ENCODE measurements at places on chromosomes 11 and 22.

GRCh38 chr11:114208377-114208776, 87.8 kb upstream of the NNMT start:
- H3K4me1 ChIP-seq: peaks cover 9% of the 10 kb centered on the region
- DNase-seq: peak; percentile 11
- no peaks in the 10 kb centered on the region for H3K27me3 ChIP-seq
- H3K4me3 ChIP-seq: no peak overlapping the region

DNA sequence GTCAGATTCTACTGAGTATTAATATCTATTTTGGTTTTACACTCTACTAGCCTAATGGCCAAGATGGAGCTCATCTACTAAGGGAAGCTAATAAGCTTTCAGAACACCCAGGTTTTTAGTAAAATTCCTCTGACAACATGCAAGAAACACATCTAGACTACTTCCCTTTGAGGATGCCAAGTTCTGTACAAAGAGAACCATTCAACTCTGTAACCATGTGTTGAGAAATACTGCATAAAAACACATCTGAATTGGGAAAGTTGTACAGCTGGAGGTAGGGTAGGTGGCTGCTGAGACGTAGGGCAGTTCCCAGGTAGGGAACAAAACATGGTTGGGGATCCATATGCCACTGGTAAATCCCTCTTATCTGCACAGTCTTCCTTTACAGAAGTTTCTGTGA, 66.2 kb downstream of the SC5D start:
- H3K36me3 ChIP-seq: no peaks in the 10 kb centered on the region
- H3K4me1 ChIP-seq: no peaks in the 10 kb centered on the region
- DNase-seq: no peak
- H3K27ac ChIP-seq: no peak overlapping the region
- no peak overlapping the region for H3K4me3 ChIP-seq

GRCh38 chr11:70019576-70020011, 58.5 kb upstream of the ANO1 start:
- no peak overlapping the region for H3K27ac ChIP-seq
- no peaks in the 10 kb centered on the region for H3K36me3 ChIP-seq
- H3K4me3 ChIP-seq: no peak overlapping the region
- DNase-seq: no peak
- no peaks in the 10 kb centered on the region for H3K27me3 ChIP-seq

DNA sequence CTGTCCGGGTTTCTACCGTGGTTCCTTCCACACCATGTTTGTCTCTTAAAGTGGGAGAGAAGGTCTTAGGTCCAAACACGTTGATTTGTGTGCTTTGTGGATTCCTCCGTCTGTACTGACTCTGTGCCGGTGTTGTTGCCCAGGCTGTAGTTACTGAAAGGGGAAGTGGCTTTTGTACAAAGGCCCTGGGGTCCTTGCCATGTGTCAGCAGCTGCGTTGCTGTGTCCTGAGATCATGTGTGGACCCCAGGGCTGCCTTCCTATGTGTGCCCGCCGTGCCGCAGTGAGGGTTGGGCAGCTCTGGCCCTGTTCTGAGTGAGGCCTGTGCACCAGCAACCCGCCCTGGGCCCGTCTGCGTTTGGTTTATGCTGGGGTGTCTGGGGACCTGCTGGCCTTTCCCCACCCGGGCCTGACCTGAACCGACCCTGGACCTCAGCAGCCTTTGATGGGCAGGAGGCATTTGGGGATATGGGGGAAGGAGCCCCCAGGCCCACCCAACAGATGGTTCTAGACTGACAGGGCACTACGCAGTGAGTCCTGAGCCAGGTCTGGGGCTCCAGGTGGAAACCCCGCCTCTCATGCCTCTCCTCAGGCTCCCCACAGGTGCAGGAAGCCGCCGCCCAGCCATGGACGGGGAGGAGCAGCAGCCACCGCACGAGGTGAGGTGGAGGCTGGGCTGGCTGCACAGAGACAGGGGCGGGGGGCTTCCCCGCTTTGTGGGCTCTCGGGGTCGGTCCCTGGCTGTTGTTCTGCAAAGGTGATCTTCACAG, 6.9 kb downstream of the TRABD start:
- H3K4me3 ChIP-seq: peak overlapping the region; percentile 68
- H3K36me3 ChIP-seq: peaks cover 33% of the 10 kb centered on the region
- peaks cover 55% of the 10 kb centered on the region for H3K4me1 ChIP-seq
- H3K27ac ChIP-seq: peak overlapping the region; percentile 96
- no peaks in the 10 kb centered on the region for H3K27me3 ChIP-seq
- DNase-seq: no peak

- no peak overlapping the region for H3K27ac ChIP-seq
- no peak for DNase-seq
- no peak overlapping the region for H3K4me3 ChIP-seq
Measured at GRCh38 chr11:127627629-127628457, 627.3 kb upstream of the KIRREL3 start.

GRCh38 chr11:12133547-12134235, 23.3 kb downstream of the MICAL2 start:
- H3K4me1 ChIP-seq: no peaks in the 10 kb centered on the region
- H3K27me3 ChIP-seq: no peaks in the 10 kb centered on the region
- H3K36me3 ChIP-seq: no peaks in the 10 kb centered on the region
- no peak overlapping the region for H3K4me3 ChIP-seq

DNA sequence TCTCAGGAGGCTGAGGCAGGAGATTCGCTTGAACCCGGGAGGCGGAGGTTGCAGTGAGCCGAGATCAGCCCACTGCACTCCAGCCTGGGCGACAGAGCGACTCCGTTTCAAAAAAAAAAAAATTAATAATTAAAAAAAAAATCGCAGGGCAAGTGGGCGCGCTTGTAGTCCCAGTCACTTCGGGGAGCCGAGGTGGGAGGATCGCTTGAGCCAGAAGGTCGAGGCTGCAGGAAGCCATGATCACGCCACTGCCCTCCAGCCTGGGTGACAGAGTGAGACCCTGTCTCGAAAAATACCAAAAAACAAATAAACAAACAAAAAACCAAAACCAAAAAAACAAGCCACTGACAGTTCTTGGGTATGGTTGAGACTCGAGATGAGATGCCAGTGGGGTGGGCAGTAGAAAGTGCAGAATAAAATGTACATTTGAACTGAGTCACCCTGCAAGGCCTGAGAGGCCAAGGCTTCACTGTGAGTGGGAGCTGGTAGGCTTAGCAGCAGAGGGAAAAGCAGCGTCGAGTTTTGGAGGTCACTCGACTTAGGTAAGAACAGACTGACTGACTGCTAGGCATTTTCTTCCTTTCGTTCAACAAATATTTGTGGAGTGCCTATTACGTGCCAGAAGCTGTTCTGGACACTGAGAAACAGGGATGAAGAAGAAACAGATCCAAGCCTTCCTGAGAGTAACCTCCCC, 635 bp upstream of the LDHA start:
- H3K36me3 ChIP-seq: peaks cover 22% of the 10 kb centered on the region
- H3K27me3 ChIP-seq: no peaks in the 10 kb centered on the region
- DNase-seq: no peak
- H3K4me3 ChIP-seq: no peak overlapping the region

- no peaks in the 10 kb centered on the region for H3K4me1 ChIP-seq
- no peak for DNase-seq
- no peak overlapping the region for H3K4me3 ChIP-seq
- no peaks in the 10 kb centered on the region for H3K36me3 ChIP-seq
- H3K27ac ChIP-seq: no peak overlapping the region
Measured at GRCh38 chr11:18245396-18245795, 3.1 kb downstream of the SAA2 start.

DNA sequence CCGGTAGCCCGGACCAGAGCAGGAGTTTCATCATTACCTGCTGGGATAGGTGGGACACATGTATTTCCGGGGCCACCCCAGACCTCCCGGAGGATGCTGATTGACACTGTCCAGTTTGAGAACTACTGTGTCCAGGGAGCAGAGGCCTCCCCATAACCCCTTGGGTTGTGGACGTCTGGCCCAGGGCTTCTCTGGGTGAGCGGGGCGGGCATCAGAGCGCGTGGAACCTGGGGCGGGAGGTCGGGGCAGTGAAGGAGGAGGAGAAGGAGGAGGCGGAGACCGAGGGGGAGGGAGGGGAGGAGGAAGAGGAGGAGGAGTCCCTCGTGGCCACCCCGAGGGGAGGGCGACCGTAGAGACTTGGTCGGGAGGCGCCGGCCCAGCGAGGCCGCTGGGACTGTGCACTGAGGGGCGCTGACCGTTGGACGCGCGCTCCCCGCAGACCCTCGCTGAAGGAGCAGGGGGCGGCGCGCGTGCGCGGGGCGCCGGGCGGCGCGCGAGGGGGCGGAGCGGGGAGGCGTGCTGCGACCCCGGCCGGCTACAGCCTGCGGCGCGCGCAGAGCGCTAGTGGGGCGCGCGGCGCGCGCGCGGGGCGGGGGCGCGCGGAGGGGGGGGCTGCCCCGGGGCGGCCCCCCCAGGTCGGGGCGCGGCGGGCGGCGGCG, at the start of gene GRK3:
GRK3 (plus strand) TSS at position 356 of the 659 bp plus-strand sequence. CDS start 366 bp downstream, outside the sequence.
- peak; percentile 1 for DNase-seq
- peak within 1 kb of the TSS; percentile 66 for H3K4me3 ChIP-seq
- no peaks in the 10 kb centered on the region for H3K27me3 ChIP-seq
- no peaks in the 10 kb centered on the region for H3K36me3 ChIP-seq
- peaks cover 11% of the 10 kb centered on the region for H3K4me1 ChIP-seq

GRCh38 chr22:24156913-24157821, 24.1 kb upstream of the SUSD2 start:
- no peaks in the 10 kb centered on the region for H3K27me3 ChIP-seq
- peak; percentile 82 for DNase-seq
- H3K36me3 ChIP-seq: peaks cover 18% of the 10 kb centered on the region
- peak overlapping the region; percentile 76 for H3K4me3 ChIP-seq

GRCh38 chr11:117070016-117070415, 28.2 kb downstream of the SIK3 start:
- DNase-seq: no peak
- H3K36me3 ChIP-seq: no peaks in the 10 kb centered on the region
- no peaks in the 10 kb centered on the region for H3K27me3 ChIP-seq
- peaks cover 13% of the 10 kb centered on the region for H3K4me1 ChIP-seq

- H3K27ac ChIP-seq: no peak overlapping the region
- H3K4me3 ChIP-seq: no peak overlapping the region
- H3K27me3 ChIP-seq: no peaks in the 10 kb centered on the region
- DNase-seq: no peak
- no peaks in the 10 kb centered on the region for H3K4me1 ChIP-seq
Measured at GRCh38 chr11:15704064-15704463, 589.3 kb downstream of the INSC start.

DNA sequence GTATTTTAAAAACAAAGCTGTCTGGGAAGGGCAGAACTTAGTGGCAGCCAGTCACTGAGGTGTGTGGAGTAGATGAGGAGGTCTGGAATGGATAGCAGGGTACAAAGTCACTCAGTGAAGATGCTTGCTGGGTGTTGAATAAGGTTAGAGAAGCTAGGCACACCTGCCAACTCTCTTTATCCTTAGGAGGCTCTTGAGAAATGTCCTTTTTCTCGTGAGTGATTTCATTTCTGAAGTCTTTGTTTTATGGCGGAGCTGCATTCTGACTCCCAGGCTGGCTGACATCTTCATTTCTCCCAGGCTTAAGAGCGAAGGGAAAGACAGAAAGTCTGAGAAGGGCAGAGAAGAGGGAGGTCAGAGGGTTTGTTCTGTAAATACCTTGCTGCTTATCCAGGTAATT, 31.0 kb downstream of the CECR2 start:
- no peaks in the 10 kb centered on the region for H3K4me1 ChIP-seq
- no peaks in the 10 kb centered on the region for H3K36me3 ChIP-seq
- H3K4me3 ChIP-seq: no peak overlapping the region
- no peak for DNase-seq
- H3K27ac ChIP-seq: no peak overlapping the region
- H3K27me3 ChIP-seq: no peaks in the 10 kb centered on the region

DNA sequence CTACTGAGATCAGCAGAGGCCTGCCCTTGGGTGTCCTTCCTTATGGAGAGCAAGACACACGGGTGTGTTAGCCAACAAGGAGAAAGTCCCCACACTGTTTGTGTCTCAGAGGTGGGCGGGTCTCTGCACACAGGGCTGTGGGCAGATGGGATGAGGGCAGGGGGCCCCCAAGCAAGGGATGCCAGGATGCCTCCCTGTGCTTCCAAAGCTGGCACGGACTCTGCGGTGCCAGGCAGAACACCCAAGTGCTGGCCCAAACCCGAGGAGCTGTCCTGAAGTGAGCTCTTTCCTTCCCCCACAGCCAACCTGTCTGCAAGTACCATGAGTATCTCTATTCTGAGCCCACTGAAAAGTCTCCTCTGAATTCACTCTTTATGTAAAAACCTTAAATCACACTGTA, 273.3 kb downstream of the CTTN start:
- H3K36me3 ChIP-seq: no peaks in the 10 kb centered on the region
- H3K27ac ChIP-seq: no peak overlapping the region
- H3K4me1 ChIP-seq: no peaks in the 10 kb centered on the region
- H3K4me3 ChIP-seq: no peak overlapping the region
- H3K27me3 ChIP-seq: no peaks in the 10 kb centered on the region

- H3K36me3 ChIP-seq: no peaks in the 10 kb centered on the region
- no peak for DNase-seq
- no peak overlapping the region for H3K27ac ChIP-seq
- no peaks in the 10 kb centered on the region for H3K27me3 ChIP-seq
- no peak overlapping the region for H3K4me3 ChIP-seq
Measured at GRCh38 chr11:80432057-80432456, 991.2 kb upstream of the TENM4 start.

DNA sequence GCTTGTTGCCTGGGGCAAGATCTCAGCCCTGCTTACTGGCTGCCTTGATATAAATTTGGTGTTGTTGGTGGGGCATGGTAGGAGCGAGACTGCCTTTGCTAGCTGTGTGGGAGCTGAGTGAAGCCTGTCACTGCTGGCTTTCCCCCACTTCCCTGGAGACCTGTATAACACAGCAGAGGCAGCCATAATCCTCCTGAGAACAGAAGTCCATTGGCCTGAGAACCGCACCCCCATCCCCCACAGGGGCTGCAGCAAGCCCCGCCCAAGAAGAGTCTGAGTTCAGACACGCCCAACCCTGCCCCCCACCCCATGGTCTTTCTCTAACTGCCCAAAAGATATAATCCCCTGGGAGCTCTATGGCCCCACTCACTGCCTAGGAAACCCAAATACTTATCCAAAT, 39.2 kb upstream of the ARHGAP42 start:
- no peak overlapping the region for H3K4me3 ChIP-seq
- H3K36me3 ChIP-seq: no peaks in the 10 kb centered on the region
- no peak for DNase-seq
- H3K27me3 ChIP-seq: no peaks in the 10 kb centered on the region

DNA sequence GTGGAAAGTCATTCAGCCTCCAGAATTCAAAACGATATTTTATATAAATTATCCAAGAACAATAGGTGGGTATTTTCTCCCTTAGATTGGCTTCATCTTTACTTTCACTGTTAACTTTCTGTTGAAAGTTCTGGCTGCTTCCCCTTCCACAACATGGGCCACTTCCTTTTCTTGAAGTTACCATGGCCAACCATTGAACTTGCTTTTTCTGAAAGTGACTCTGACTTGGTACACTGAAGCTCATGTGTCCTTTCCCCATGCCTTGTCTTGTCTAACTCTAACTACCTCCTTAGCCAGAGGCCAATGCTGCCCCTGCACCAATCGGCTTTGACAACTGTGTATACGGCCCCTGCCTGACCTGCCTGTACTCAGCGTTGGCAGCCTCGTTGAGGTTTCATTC, 225.2 kb downstream of the FAT3 start:
- no peaks in the 10 kb centered on the region for H3K27me3 ChIP-seq
- no peak overlapping the region for H3K4me3 ChIP-seq
- H3K36me3 ChIP-seq: no peaks in the 10 kb centered on the region
- H3K4me1 ChIP-seq: no peaks in the 10 kb centered on the region
- H3K27ac ChIP-seq: no peak overlapping the region
